ENCODE measurements at places on chromosomes 7 and 10.

- no peak for DNase-seq
Observed at GRCh38 chr7:837001-837400, 4.7 kb downstream of the SUN1 start.

DNA sequence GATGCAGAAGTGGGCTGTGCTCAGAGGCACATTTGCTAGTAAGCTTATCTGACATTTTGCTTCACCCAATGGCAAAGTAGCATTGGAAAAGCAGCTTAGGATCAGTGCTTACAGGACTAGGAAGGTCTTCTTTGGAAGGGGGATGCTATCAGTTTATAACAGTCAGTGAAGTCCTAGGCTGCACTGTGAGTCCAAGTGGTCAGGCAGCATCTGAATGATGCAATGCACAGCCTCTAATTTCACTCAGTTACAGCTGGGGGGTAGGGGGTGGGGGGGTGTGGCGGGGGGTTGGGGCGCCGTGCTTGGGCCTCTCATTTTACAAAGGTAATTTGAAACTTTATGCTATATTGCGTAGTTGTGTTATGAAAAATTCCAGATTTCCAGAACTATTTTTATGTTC is 652.3 kb upstream of the MGMT start:
- DNase-seq, result no peak

- no peak for DNase-seq
Observed at GRCh38 chr7:33261585-33261984, 132.2 kb downstream of the BBS9 start.

- DNase-seq, result no peak
Observed at GRCh38 chr7:93920496-93921182, 896 bp upstream of the GNG11 start.

DNA sequence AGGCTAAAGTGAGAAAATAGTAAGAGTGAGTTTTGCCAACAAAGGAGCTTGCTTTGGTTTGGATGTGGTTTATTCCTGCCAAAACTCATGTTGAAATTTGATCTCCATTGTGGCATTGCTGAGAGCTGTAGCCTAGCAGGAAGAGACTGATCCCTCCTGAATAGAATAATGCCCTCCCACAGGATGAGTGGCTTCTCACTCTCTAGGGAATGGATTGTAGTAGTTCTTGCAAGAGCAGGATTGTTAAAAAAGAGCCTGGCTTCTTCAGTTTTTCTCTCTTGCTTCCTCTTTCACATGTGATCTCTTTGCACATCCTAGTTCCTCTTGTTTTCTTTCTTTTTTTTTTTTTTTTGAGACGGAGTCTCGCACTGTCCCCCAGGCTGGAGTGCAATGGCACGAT is 34.4 kb downstream of the ASAH2 start:
- no peak for DNase-seq

GRCh38 chr10:69467928-69468750 is 16.9 kb downstream of the TSPAN15 start:
- no peak for DNase-seq

DNA sequence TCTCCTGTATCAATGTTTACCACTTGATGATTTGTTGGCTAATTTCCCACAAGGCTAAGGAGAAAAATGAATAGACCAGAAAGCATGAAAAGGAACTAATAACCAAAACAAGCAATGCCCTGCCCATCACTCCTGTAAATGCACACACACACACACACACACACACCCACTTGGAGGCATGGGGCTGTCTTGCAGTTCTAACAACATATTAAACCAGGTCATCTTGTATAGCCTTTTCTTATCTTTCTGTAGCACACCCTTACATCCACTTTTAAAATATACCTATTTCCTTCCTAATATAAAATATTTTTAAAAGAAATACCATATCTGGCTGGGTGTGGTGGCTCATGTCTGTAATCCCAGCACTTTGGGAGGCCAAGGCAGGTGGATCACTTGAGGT is 105.3 kb downstream of the CTTNBP2 start:
- no peak for DNase-seq

GRCh38 chr7:5339955-5340354 is 57.2 kb downstream of the SLC29A4 start:
- no peak for DNase-seq

DNA sequence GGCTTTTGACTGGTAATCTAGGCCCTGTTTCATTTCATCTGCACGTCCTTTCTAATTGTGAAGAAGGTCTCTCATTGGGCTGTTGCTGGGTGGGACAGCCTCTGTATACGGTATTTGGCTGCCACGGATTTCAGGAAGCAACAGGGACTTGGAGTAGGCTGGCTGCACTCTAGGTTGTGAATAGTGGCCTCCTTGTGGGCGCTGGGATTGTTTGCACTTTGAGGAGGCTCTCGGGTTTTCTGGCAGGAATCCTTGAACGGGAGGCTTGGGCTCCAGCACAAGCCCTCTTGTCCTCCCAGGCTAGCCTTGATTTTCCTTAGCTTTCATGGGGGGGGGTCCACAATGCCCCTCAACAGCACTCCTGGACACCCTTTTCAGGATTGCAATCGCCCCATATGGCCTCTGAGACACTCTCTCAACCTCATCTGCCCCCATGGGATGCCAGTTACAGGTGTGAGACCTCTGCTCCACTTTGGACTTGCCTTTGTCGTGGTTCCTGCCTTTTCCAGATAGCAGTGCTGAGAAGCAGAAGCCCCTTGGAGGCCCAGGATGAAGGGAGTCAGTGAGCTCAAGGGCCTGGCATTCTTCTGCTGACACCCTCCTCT is 33.9 kb upstream of the ZNF273 start:
- DNase-seq, result no peak

GRCh38 chr10:43206391-43207235 is 60.3 kb downstream of the RASGEF1A start:
- no peak for DNase-seq

DNA sequence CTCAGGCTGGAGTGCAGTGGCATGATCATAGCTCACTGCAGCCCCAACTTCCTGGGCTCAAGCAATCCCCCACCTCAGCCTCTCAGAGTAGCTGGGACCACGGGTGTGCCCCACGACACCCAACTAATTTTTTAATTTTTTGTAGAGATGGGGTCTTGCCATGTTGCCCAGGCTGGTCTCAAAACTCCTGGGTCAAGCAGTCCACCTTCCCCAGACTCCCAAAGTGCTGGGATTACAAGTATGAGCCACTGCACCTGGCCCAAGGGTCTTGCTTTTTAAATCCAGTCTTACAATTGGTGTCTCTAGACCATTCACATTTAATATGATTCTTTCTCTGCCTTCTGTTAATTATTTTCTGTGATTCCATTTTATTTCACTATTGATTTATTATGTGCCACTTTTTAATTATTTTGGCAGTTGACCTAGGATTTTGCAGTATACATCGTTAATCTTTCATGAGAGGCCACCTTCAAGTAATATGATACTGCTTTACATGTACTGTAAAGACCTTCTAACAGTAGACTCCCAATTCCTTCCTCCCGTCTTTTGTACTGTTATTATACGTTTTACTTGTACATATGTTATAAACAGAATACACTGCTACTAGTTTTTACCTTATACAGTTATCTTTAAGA is 18.7 kb downstream of the MMP21 start:
- no peak for DNase-seq

GRCh38 chr7:103921692-103922091 is 67.8 kb downstream of the RELN start:
- DNase-seq, result no peak

DNA sequence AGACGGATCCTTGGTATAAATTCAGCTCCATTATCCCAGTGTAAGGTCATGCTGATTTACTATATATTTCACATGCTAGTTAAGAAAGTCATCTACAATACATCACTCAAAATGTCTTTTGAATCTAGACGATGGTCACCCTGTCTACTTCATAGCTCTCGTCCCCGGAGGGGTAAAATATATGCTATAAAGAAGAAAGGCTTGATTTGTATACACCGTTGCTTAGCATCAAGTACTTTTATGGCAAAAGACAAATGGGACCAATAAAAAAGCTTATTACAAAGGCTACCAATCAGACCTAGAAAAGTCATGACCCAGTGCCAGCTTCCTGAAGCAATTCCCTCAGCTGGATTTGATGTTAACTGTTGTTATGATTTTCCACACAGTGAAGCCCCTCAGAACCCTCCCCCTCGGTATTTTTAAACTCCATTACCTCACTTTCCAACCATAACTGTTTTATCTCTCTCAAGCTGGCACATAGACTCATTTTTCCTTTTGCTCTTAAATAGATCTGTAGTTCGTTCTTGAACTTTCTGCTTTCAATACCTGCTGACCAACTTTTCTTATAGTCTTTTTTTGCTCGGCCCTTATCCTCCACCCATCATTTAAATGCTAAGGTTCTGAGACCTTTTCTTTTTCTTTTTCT is 104.9 kb downstream of the DOCK4 start:
- no peak for DNase-seq

DNA sequence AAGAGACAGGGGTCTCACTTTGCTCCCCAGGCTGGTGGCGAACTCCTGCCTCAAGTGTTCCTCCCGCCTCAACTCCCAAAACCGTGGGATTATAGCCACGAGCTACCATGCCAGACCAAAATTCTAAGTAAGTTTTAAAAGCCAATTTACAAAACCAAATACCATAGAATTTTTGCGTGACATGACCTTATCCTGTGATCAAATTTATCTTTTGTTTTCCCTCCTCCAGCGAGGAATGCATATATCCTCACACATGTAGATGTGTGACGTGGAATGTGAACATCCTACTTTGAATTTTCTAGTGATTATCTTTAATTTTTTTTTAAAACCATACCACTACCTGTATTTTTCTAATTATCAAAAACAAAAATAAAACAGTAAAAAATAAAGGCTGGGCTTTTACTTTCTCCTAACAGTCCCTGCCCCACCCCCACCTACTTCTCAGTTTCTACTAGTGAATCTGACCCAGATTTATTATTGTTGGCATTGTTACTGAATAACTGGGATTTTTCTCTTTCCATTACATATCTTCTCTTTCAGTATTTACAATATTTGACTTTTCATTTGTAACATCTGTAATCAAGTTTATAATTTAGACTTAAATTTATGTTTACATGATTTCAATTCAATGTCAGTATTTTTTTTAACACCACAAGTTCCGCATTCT is 26.0 kb downstream of the CYTH3 start:
- DNase-seq, result no peak

DNA sequence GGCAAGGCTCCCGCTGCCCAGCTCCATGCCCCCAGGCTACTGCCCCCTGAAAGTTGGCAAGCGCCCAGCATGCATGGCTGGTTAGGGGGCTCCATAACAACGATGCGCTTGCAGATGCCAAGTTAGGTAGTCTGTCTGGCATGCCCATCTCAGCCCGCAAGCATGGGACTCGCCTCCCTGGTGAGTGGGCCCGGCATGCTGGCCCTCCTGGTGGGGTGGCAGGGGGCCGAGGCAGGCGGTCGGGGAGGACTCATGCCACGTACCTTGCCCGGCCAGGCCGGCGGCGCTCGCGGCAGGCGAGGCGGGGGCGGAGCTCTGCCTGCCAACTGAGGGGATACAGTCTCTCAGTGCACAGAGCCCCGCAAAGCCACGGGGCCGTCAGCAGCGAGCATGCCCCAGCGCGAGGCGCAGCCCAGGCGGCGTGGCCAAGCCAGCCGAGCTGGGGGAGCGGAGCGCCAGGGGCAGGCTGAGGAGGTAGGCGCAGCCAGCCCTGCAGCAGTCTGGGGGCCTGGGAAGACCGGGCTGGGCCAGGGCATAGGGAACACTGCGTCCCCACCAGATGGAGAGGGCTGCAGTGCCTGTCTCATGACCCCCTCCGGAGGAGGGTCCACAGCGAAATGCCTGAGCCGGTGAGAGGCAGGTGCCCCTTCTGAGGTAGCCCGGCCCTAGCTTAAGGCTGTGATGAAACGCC is 28.0 kb upstream of the NDST2 start:
- no peak for DNase-seq
